ENCODE measurements at places on chromosomes 1 and 21.
A peak's percentile ranks its signal among the peaks of the same experiment; 100 is the strongest.

DNA sequence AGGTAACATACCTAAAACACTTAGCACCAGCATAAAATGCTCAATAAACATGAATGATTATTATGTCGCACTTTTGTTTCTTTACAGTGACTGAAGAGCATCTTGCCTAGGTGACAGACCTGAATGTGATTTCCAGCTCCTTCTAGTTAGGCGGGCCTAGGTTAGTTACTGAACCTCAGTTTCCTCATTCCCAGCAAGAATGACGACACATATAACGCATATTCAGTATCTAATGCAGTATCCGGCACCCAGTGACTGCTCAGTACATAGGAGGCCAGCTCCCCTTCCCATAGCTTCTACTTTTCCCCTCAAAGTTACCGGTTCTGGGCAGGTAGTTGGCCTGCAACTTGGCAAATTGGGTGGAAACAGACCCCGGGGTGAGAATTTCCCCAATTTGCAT, 763 bp downstream of the AUNIP start:
- no peak for DNase-seq

DNA sequence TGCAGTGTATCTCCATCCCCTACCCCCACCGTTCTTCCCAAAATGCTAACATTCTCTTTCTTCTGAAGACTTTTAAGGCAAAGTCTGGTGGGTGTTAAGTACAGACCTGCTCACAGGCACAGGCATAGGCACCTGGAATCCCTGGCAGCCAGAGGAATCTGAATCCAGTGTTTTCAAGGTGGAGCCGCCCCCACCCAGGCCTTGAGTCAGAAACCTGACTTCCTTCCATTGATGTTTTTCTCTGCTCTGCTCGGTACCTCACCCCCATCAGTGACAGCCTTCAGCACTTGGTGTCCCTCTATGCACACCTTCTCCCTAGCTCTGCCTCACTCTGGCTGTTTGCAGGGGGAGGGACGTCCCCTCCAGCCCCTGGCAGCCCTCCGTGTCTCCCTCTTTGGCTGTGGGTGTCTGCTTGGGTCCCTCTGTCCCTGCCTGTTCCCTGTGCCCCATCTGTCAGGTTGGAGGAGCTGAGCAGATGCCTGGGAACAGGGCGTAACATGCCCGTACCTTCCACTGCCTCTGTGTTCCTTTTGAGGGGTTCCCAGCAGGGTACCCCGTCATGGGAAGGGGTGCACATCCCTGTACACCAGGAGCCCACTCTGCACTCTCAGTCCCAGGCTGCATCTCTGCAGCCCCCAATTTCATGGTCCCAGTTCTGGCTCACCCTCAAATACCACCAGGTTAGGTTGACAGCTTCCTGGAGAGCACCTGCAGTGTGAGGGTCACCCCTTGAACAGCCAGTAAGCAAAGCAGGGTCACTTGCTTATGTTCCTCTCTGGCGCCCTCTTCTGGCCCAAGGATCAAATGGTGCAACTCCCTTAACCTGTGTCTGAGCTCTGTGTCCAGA, 6.7 kb downstream of the NCDN start:
- DNase-seq, result peak; percentile 57

DNA sequence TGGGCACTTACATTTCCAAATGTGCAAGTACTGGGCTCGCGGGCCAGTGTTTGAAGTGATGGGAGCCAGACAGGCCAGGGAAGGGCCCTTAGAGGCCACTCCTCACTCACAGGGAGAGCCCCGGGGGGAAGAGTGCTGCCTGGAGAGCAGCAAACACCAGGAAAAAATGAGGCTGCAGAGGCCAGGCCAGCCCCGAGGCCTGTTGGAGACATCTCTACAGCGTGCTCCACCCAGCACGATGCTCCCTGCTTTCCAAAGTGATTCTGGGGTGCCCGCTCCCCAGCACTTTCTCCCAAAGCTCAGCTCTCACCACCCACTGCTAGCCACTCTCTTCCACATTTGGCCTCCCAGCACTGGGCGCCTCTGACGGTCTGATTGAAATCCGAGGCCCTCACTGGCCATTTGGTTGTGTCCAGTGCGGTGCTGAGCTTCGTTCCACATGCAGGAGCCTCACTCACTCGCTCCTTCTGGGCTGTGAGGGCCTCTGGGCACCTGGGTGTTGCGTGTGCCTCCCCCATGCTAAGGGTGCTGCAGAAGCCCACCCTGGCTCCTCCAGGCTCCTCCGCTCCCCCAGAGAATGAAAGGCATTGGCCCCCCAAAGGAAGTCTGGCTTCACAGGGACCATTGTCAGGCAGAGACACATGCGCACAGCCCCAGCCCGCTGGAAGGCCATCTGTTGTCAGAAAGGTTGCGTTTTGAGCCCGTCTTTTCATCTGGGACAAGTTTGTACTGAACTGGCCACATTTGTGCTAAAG, 385.4 kb upstream of the VAMP3 start:
- no peak for DNase-seq

- DNase-seq, result no peak
These were observed 24.8 kb upstream of the ATP2B4 start for GRCh38 chr1:203601716-203602309.

- DNase-seq, result no peak
These were observed 160.1 kb downstream of the SLC45A1 start for GRCh38 chr1:8477983-8478362.

GRCh38 chr1:211912038-211912437, 81.5 kb upstream of the LPGAT1 start:
- no peak for DNase-seq

DNA sequence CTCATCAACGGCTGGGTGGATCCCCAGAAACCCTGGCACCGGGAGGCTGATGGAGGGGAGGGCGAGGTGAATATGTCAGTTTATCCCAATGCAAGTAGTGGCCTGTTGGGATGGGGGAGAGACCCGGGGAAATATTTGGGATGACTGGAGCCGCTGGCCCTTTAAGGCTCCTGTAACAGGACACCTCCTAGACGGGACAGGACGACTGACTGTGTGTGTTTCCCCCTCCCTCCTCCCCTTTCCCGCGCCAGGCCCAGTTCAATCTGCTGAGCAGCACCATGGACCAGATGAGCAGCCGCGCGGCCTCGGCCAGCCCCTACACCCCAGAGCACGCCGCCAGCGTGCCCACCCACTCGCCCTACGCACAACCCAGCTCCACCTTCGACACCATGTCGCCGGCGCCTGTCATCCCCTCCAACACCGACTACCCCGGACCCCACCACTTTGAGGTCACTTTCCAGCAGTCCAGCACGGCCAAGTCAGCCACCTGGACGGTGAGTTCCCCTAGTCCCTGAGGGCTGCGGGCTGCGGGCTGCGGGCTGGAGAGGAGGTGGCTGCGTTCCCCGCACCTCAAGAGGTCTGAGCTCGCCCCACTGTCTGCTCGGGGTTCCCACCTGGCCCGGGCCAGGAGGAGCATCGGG, 44.8 kb upstream of the CCDC27 start:
- no peak for DNase-seq

- DNase-seq, result no peak
These were observed 43.3 kb upstream of the SOD1 start for GRCh38 chr21:31616216-31616615.

DNA sequence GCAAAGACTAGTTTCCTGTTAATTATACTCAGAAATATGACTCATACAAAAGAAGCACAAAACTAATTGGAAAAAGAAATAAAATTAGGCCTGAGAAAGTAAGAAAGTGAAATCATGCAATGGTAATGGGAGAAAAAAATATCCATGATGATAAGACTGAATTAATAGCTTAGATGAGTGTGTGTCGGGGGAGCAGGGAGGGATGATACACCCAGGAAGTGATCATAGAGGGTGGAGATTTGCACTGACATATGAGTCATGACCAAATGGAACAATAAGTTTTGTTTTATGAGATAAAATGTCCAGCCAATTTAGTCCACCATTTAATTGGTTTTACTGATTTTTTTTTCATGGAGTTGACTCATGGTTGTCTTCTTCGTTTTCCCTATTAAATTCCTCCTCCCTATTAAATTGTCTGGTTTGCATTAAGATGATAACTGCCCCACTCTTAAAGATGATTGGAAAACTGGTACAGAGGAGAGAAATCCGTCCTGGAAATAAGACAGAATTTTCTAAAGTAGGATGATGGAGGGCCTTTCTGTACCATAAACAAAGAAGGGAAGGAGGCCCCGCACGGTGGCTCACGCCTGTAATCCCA, 111.7 kb upstream of the KCNJ6 start:
- no peak for DNase-seq

DNA sequence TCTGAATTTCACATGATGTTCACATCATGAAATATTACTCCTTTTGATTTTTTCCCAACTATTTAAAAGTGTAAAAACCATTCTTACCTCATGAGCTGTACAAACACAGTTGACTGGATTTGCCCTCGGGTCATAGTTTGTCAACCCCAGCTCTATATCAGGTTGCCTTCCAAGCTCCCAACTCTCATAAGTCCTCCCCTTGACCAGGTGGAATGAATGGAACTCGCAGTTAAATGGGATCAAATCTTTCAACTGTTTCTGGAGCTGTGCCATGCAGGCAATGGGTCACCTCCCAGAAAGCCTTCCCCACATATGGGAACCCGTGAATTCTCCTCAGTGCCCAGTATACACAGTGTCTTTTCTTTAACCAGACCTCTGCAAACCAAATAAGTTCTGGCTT, 169.8 kb upstream of the FOXD3 start:
- no peak for DNase-seq

GRCh38 chr1:97094247-97094972, 372.8 kb downstream of the PTBP2 start:
- DNase-seq, result no peak

GRCh38 chr1:193019442-193020026, 39.6 kb downstream of the UCHL5 start:
- no peak for DNase-seq

- no peak for DNase-seq
These were observed 8.2 kb downstream of the FAM131C start for GRCh38 chr1:16065269-16065576.

DNA sequence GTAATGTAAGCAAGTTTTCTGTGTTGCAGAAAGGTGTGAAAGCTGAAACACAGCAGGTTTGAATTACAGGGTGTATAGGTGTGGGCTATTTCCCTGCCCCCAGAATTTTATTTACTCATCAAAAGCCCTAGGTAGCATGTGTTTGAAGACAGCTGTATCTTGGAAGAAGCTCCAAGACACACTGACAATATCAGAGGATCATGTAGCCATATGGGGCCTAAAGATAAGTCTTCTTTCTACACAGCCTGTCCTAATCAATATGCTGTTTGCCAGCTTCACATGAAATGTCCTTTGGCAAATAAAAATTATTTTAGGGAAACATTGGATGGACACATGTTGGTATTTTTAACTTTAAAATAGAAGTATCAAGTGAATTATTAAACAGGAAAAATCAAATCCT, 17.5 kb upstream of the SUCO start:
- DNase-seq, result no peak

- no peak for DNase-seq
These were observed 41.4 kb upstream of the COL6A2 start for GRCh38 chr21:46056450-46056903.

DNA sequence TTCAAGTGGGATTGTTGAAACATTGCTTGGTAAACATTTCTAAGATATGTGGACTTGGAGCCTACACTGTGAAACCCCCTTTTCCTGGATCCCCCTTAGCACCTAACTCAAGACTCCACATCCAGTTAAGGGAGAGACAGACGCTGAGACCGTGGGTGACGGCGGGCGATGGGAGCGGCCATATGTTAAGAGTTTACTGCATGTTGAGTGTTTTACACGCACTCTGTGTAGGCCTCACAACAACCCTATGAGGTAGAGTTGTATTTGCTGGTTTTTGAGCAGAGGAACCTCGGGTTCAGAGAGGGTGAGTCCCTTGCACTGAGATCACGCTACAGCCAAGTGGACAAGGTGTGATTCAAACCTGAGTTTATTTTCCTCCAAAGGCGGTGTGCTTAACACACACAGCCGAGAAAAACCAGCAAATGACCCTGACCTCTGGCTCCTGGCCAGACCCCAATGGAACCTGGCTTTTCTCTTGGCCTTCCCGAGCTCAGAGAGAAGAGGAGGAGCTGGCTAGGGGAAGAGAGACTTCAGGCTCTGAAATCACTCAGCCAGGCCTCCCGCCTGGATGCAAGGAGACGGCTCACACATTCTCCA, 46.9 kb upstream of the GOLT1A start:
- no peak for DNase-seq

- no peak for DNase-seq
These were observed 31.2 kb downstream of the VAV3 start for GRCh38 chr1:107933736-107934135.

DNA sequence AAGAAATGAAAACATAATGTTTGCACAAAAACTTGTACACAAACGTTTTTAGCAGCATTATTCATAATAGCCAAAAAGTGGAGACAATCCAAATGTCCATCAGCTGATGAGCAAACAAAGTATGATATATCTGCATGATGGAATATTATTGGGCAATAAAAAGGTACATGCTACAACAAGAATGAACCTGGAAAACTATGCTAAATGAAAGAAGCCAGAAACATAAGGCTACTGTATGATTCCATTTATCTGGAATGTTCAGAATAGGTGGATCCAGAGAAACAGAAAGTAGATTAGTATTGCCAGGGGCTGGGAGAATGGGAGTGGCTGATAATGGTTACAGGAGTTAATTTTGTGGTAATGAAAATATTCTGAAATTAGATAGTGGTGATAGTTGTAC, 19.0 kb downstream of the FBXO28 start:
- no peak for DNase-seq
